ENCODE measurements at places on chromosomes 7 and 10. TPM values are rescaled to one million over a fixed set of nuclear protein-coding genes. Genes with fewer than 3 reads are reported as not detected.

DNA sequence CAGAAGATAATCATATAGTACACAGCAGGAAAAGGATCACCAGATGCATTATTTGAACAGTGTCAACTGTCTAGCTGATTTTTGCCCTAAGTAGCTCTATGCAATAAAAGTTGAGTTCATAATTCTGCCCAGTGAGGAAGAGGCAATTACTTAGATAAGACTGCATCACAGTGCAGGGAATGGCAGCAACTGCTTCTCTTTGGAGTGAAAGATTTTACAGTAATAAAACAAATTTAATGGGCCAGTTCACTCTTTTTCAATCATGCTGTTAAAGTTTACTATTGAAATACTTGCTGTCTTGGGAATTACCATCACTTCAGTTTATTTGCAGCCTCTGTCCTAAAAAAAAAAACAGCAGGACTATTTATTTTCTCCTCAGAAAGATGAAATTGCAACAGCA, 907.9 kb downstream of the ANKRD7 start:
- H3K27me3 ChIP-seq = no peaks in the 10 kb centered on the region
- DNase-seq = no peak
- no peaks in the 10 kb centered on the region for H3K36me3 ChIP-seq

GRCh38 chr10:72009051-72009424, 44.8 kb downstream of the CHST3 start:
- no peak overlapping the region for H3K4me3 ChIP-seq
- peak overlapping the region; percentile 88 for H3K27ac ChIP-seq
- H3K27me3 ChIP-seq = no peaks in the 10 kb centered on the region
- no peaks in the 10 kb centered on the region for H3K36me3 ChIP-seq
- no peak for DNase-seq

GRCh38 chr10:78255796-78256638, 222.4 kb downstream of the RPS24 start:
- H3K4me3 ChIP-seq = no peak overlapping the region
- no peaks in the 10 kb centered on the region for H3K36me3 ChIP-seq
- no peaks in the 10 kb centered on the region for H3K4me1 ChIP-seq
- DNase-seq = peak; percentile 30

- H3K27me3 ChIP-seq = no peaks in the 10 kb centered on the region
- no peaks in the 10 kb centered on the region for H3K36me3 ChIP-seq
- H3K4me3 ChIP-seq = no peak overlapping the region
- no peaks in the 10 kb centered on the region for H3K4me1 ChIP-seq
- no peak for DNase-seq
These were observed 182.1 kb downstream of the FAM107B start for GRCh38 chr10:14592566-14592965.

The THAP5 gene
- 35.6 TPM for total RNA-seq

The SEMA3D gene
- 3.5 TPM for total RNA-seq

- no peak overlapping the region for H3K4me3 ChIP-seq
- no peaks in the 10 kb centered on the region for H3K36me3 ChIP-seq
- no peaks in the 10 kb centered on the region for H3K4me1 ChIP-seq
- H3K27me3 ChIP-seq = no peaks in the 10 kb centered on the region
These were observed 51.1 kb upstream of the PODXL start for GRCh38 chr7:131607291-131608115.

DNA sequence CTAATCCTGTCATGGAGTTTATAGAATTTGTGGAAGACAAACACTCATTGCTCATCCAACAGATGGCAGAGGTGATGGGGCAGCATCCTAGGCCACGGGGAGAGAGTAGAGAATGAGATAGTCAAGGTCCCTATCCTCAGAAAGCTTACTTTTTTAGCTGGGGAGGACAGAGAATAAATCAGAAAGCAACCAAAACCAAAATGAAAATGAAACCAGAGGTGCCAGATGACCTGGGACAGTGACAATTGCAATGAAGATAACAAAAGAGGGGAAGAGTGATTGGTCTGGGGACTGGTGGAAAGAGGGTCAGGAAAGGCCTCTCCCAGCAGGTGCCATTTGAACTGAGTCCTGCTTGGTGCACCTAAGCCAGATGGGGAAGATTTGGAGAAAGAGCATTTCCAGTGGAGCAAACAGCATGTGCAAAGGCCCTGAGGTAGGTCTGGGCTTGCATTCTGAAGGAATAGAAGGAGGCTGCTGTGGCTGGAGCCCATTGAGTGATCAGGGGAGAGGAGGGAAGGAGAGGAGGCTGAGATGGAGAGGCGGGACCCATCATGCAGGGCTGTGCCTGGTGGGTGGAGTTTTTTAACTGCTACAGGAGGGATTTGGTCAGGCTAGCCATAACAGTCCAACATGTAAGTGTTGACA, 164.1 kb downstream of the RPS24 start:
- H3K27me3 ChIP-seq = no peaks in the 10 kb centered on the region
- no peaks in the 10 kb centered on the region for H3K4me1 ChIP-seq
- no peaks in the 10 kb centered on the region for H3K36me3 ChIP-seq
- no peak overlapping the region for H3K4me3 ChIP-seq
- no peak for DNase-seq

DNA sequence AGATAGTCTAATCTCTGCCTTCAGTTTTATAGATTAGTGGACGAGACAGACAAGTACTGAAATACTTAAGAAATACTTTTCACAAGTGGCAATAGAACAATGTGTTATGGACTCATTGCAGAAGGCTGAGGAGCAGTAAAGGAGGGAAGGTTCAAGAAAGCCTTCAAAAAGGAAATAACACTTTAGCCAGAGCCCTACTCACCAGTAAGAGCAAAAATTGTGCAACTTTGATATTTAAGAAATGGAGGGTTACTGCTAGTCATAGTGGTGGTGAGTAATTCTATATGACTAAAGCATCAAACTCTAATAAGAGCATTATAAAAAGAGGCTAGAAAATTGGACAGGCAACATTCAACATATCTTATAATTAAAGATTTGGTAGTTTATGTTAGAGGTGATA, 28.8 kb downstream of the PTPN12 start:
- H3K4me1 ChIP-seq = no peaks in the 10 kb centered on the region
- no peaks in the 10 kb centered on the region for H3K27me3 ChIP-seq

The INA gene
- not detected for total RNA-seq

DNA sequence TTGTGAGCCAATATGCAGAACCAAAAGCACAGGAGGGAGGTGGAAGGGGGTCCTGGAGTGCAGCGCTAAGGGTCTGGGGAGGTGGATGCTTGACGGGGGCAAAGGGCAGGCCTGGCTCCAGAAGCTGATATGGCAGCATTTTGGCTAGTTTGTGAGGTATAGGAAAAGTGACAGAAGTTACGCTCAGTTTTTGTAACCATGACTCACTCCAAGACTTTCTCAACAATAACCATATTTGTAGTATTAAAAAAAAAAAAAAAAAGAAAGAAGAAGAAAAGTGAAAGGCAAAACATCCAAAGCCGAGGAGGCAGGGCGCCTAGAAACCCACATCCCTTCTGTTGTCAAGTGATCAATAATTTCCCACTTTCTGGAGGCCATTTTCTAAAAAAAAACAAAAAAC, 92.3 kb downstream of the RNF216 start:
- peaks cover 36% of the 10 kb centered on the region for H3K4me1 ChIP-seq
- no peaks in the 10 kb centered on the region for H3K36me3 ChIP-seq
- no peak overlapping the region for H3K4me3 ChIP-seq
- peak overlapping the region; percentile 81 for H3K27ac ChIP-seq
- H3K27me3 ChIP-seq = no peaks in the 10 kb centered on the region

- no peaks in the 10 kb centered on the region for H3K4me1 ChIP-seq
- H3K36me3 ChIP-seq = no peaks in the 10 kb centered on the region
- H3K4me3 ChIP-seq = no peak overlapping the region
- H3K27me3 ChIP-seq = no peaks in the 10 kb centered on the region
These were observed 206.2 kb upstream of the YAE1 start for GRCh38 chr7:39360038-39360437.

DNA sequence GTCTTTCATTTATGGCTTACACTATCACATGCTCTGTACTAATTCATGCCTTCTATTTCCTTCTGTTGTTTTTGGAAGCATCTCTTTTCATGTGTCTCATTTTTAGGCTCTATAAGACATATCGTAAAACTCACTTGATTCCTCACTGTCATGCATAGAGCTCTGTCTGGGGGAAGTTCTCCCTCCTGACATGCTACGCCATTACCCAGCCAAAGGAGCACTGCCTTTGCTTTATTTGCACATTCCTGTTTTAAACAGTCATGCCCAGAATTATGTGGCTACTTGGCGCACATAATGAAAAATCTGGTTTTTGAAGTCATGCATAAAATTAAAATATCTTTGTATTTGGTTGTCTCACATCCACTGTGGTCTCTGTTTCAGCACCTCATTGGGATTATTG, 17.6 kb upstream of the AKR1C3 start:
- no peak for DNase-seq
- no peak overlapping the region for H3K27ac ChIP-seq
- no peaks in the 10 kb centered on the region for H3K36me3 ChIP-seq

The SHTN1 gene
- 14.4 TPM for total RNA-seq

GRCh38 chr7:117273325-117273724, 49.5 kb downstream of the WNT2 start:
- H3K4me1 ChIP-seq = no peaks in the 10 kb centered on the region
- no peak overlapping the region for H3K27ac ChIP-seq
- no peaks in the 10 kb centered on the region for H3K27me3 ChIP-seq
- no peak for DNase-seq

- no peak overlapping the region for H3K4me3 ChIP-seq
- no peak for DNase-seq
- no peak overlapping the region for H3K27ac ChIP-seq
- H3K4me1 ChIP-seq = no peaks in the 10 kb centered on the region
- no peaks in the 10 kb centered on the region for H3K27me3 ChIP-seq
These were observed 5.9 kb downstream of the PIK3CG start for GRCh38 chr7:106870983-106871410.

- peaks cover 34% of the 10 kb centered on the region for H3K27me3 ChIP-seq
- no peaks in the 10 kb centered on the region for H3K36me3 ChIP-seq
- H3K27ac ChIP-seq = no peak overlapping the region
- H3K4me1 ChIP-seq = no peaks in the 10 kb centered on the region
- no peak for DNase-seq
These were observed 71.7 kb downstream of the MYL10 start for GRCh38 chr7:101557421-101557820.

The AIFM2 gene
- 33.1 TPM for total RNA-seq

DNA sequence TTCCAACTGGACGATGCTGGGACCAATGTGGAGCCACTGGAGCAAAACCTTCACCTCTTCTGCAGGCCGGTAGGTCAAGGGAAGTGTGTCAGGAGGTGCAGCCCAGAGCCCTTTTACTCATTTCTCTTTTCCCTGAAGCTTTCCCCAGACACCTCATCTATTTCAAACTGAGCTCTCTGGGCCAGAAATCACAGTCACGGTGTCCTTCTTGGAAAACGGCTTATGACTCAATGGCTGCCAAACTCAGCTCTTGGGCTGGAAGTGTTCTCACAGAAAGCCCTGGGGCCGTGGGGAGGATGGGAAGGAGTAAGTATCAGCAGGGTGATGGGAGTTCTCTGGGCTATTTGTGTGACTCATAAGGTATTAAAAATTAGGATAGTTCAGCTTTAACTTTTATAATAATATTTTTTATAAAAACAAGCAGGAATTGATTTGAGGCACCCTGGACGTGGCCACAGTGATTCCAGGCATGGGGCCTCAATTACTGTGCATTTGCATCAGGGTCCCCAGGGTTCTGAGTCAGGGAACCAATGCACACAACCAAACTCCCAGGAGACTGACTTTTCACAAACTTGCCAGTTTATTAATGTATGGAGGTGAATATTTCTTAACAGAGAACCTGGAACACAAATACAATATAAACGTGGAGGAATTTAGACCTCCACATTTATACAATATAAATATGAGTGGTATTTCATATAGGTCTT, 187.4 kb upstream of the TMEM72 start:
- no peaks in the 10 kb centered on the region for H3K4me1 ChIP-seq
- H3K36me3 ChIP-seq = no peaks in the 10 kb centered on the region
- H3K4me3 ChIP-seq = no peak overlapping the region
- no peak overlapping the region for H3K27ac ChIP-seq

The SPAM1 gene
- total RNA-seq = not detected

DNA sequence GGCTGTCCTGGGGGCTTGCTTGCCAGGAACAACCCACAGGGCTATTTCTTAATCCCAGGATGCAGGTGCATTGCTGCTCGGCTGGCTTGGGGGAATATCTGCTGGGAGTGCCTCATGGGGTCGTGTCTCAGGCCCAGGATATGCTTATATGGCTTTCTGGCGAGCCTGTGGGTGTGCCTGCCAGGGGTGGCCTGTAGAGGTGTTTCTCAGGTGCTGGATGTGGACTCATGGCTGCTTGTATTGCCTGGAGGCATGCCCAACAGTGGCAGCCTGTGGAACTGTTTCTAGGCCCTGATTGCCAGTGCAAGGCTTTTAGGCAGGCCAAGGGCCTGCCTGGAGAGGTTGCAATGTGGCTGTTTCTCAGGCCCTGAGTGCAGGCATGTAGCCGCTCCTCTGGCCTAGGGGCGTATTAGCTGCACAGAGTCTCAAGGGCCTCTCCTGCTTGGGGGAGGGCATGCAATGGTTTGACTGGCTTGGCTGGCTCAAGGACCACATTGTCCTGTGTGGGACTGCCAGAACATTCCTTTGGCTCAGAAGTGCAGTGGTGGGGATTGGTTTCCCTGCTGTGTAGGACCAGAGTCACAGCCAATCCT, 202.1 kb downstream of the ATRNL1 start:
- H3K4me3 ChIP-seq = no peak overlapping the region
- H3K27me3 ChIP-seq = no peaks in the 10 kb centered on the region
- no peaks in the 10 kb centered on the region for H3K4me1 ChIP-seq
- H3K27ac ChIP-seq = no peak overlapping the region
- no peaks in the 10 kb centered on the region for H3K36me3 ChIP-seq

DNA sequence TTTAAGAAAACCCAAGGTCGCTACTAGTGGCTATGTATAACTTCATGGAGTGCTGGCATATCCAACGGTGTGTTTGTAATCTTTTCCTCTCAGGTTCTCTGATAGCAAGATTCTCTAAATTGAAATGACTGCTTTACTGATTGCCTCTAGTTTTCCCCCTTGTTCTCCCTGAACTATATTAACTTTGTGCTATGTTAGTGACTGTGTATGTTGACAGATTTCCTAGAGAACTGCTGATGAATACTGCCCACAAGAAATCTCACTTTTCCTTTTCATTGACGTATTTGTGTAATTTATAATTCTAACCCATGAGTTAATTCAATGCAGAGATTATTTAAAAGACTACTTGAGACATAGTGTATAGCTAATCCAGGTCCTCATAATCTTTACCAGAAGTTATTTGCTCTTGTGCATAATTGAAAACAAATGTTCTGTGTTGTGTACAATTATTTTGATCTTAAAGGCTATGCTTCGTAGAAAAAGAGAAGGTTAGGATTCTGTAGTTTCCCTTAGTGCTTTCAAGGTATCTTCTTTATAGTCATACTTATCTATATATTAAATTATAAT, 70.6 kb upstream of the GLCCI1 start:
- H3K4me1 ChIP-seq = no peaks in the 10 kb centered on the region
- no peak overlapping the region for H3K27ac ChIP-seq
- no peak for DNase-seq
- H3K27me3 ChIP-seq = no peaks in the 10 kb centered on the region
